SK-N-SH (cell line): ENCODE measurements at places on chromosomes 1 and 21. TPM values are rescaled to one million over a fixed set of nuclear protein-coding genes. Genes with fewer than 3 reads are reported as not detected.

The MTARC2 gene
- 6.0 and 6.1 TPM in 2 replicates for polyA plus RNA-seq

The PTPRU gene
- polyA plus RNA-seq, result 2.9 and 3.5 TPM in 2 replicates

The MMEL1 gene
- 0.16 and 0.26 TPM in 2 replicates for polyA plus RNA-seq

The NUDT4B gene
- polyA plus RNA-seq, result 21.3 and 24.7 TPM in 2 replicates

The C1orf87 gene
- not detected in 2 replicates for polyA plus RNA-seq

The PAQR6 gene
- polyA plus RNA-seq, result 2.4 and 3.5 TPM in 2 replicates

The CELF3 gene
- polyA plus RNA-seq, result 0.25 and 0.65 TPM in 2 replicates

The GBP1 gene
- 6.9 and 7.4 TPM in 2 replicates for polyA plus RNA-seq

The C1QA gene
- not detected in 2 replicates for polyA plus RNA-seq

The FAM163A gene
- polyA plus RNA-seq, result 0.43 and 1.1 TPM in 2 replicates

The FBLIM1 gene
- 89.8 and 93.8 TPM in 2 replicates for polyA plus RNA-seq

The GCSAML gene
- not detected in 2 replicates for polyA plus RNA-seq
